GM12864 (cell line): ENCODE measurements at places on chromosomes 6 and 20.

DNA sequence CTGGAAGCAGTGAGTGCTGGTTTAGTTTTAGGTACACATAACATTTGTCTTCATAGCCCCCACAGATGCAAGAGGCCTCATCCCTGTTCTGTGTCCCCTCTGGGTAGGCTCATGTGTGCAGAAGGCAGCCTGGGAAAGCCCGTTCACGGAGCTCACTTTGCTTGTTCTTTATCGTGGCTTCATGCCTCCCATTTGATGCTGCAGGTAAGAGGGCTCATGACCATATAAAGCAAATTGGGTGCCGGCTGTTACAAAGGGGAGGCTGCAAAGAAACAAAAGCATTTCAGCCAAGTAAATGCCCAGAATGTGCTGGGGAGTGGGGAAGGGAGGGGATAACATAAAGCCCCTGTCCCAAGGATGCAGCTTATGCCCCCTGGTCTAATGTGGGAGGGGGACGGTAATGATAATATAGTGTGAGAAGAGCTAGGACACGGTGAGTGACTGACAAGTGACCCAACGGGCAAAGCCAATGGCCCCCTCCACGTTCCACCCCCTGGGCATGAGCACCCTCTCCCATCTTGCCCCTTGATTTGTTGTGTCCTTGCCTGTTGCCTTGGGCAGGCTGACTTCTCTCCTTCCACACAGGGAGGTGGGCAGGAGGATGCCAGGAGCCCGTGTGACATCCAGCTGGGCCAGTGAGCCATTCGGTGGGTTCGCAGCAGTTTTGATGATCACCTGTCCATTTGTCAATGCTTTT lies 138.0 kb downstream of the FOXO3 start:
- DNase-seq, result no peak

DNA sequence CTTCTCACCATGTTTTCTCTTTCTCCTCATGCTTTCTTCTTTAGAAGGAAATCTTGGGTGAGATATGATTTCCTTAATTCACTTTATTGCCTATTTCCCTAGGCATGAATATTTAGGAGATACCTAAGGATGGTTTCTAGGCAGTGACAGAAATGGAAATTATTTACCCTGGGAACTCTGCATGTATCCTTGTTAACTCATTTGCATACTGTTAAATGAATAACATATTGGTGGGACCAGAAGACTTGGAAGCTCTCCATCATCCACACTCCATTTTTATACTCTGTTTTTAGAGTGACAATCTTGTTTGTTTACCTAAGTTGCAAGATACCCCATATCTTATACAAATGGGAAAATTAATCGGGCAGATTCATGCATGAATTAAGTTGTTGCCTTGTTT lies 285.7 kb downstream of the RNF144B start:
- no peak for DNase-seq

DNA sequence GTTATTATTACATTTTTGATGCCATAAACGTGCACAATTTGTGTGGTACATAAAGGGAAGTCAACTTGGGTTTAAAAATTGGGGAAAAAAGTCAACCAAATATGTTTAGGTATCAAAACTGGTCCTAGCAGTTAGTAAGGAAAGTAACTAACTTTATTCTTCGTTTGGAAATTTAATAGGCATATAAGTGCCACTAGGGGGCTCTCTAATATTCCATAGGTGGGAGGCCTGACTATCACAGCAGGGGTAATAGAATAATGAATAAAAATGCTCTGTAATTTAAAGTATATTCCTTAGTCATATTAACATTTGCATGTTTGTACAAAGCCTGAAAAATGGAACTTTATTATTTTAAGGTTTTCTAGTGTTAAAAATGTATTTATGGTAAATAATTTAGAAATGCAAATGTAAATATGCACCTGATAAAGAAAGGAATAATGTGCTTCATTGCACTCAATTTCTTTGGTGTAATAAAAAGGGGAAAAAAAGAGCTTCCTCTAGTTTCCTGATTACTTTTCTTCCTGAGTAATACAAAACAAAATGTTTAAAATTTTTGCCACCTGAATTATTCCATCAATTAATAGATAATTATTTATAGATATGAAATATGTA lies 125.7 kb upstream of the HDAC2 start:
- DNase-seq, result no peak

GRCh38 chr20:5342021-5342420 lies 25.3 kb upstream of the PROKR2 start:
- DNase-seq, result no peak

DNA sequence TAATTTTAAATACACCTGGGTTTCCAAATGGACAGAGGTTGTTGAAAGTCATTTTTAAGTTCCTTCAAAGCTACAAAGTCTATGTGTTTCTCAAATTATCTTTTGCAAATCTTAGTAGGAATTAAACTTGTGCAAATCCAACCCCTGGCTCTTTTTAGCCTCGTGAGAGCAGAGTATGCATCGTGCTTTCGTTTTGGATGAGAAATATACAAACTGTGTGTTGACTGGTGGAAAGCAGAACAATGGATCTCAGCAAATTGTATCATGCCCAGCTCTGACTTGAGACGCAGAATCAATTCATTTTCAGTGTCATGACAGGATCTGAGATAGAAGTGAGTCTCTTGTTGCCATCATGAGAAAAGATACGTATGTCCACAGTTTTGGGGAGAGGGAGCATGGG lies 542.4 kb upstream of the FLRT3 start:
- no peak for DNase-seq

- DNase-seq, result no peak
These were observed 54.2 kb downstream of the ARMC2 start for GRCh38 chr6:108902382-108902792.

DNA sequence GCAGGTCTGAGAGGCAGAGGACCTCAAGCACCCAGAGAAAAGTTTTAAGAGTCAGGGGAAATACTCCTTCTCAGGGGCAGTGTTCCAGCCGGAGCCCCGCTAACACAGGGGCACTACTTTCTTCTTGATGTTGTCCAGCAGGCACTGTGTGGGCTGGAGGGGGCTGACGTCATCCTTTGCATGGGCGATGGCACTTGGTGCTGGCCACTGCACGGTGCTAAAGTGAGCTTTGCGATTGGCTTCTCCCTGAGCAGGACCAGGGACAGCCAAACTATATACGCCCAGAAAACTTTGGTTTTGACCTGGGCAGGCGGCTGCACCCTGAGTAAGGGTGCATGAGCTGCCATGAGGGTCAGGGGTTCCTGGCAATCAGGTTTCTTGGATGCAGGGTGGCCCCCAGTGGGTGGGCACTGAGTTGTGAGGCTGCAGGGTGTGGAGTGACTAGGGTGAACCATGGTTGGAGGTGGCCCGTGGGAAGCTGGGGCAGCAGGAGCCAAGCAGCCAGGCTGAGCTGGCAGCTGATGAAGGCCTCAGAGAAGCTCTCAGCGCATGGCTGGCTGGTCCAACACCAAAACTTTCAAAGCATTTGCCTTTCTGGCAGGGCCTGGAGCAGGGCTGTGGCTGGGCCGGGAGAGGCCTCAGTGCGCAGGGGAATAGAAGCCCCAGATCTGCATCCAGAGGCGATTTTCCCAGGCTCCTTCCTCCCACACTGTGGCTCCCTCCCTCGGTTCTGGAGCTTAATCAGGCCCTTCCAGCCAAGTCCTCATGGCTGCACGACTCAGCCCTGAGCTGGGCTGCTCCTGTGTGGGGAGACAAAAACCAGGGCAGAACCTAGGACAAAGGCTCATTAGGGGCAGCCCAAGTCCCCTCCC lies 18.3 kb downstream of the MRPS18A start:
- no peak for DNase-seq

GRCh38 chr6:95094751-95095663 lies 482.3 kb upstream of the MANEA start:
- DNase-seq, result no peak

DNA sequence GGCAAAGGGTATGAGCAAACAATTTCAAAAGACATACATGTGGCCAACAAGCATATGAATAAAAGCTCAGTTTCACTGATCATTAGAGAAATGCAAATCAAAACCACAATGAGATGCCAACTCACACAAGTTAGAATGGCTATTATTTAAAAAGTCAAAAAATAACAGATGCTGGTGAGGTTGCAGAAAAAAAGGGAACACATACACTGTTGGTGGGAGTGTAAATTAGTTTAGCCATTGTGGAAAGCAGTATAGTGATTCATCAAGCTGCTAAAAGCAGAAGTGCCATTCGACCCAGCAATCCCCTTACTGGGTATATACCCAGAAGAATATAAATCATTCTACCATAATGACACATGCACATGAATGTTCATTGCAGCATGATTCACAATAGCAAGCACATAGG lies 6.7 kb upstream of the KHDC1L start:
- DNase-seq, result no peak

DNA sequence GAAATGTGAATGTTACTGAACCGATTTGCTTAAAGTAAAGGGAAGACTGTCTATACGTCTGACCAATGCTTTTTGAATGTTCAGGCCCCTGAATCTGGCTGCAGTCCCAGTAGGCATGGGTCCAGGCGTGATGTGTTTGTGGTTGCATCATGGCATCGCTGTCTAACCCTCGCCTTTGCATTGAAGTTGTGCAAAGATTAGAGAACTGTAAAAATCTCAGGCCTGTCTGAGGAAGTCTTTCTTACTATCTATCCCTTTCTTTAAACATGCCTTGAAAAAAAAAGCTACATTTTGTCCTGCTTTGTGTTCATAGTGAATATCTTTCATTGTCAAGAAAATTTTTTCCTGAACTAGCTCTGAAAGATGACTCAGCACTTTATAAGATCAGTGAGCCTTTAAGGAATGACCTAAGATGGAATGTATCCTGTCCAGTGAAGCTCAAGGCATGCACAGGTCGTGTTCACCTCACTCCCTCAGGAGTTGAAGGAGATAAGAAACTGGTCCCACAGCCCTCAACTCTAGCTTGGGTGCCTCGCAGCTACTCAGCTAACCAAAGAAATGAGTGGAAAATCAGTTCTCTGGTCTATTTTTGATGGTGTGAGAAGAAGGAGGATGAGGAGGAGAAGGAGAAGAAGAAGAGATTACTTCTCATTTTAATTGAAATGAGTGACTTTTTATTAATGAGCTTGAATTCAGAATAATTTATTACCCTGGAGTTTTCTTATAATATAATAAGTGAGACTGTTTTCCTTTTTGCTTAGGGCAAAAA lies 48.6 kb downstream of the TPD52L1 start:
- no peak for DNase-seq

DNA sequence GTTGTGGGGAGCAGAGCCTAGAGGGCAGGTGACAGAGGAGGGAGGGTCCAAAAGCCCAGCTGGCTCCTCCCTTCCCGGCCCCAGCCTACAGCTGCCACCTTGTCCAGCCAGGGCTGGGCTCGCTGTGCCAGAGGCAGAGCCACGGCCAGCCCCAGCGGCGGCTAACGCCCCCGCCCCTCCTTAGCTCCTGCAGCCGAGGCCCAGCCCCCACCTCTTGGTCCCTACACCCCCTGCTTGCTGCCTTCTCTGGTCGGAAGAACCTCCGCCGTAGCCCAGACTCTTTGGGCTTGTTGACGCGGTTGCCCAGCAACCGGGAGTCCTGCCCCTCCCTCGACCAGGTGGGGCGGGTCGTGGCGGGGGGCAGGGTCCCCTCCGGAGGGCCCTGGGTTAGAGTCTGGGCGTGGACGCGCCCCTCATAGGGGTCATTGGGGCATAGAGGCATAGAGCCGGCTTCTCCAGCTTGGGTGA lies 521 bp upstream of the LKAAEAR1 start:
- DNase-seq, result no peak

GRCh38 chr6:7042056-7042653 lies 65.6 kb upstream of the RREB1 start:
- no peak for DNase-seq

GRCh38 chr20:57708694-57709673 lies 831 bp downstream of the PMEPA1 start:
- no peak for DNase-seq

DNA sequence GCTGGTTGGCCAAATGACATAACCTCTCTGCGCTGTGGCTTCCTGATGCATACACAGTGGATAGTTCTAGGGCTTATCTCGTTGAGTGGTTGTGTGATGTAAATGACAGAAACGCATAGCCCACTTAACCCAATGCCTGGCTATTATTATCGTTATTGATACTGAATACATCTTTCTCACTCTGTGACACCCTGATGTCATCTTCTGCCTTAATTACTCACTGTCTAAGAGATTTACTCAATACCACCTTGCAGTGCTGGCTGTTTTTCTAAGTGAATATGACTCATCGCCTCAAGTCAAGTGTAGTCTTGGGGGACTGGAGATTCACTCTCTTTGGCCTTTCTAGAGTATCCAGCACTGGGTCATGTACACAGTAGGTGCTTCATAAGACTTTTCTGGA lies 73.6 kb downstream of the NDUFAF5 start:
- DNase-seq, result no peak

- DNase-seq, result no peak
These were observed 4.3 kb downstream of the IFNGR1 start for GRCh38 chr6:137214931-137215330.

- no peak for DNase-seq
These were observed 15.9 kb upstream of the ADGRF1 start for GRCh38 chr6:47057830-47058540.

GRCh38 chr6:82875573-82876185 lies 190.0 kb downstream of the UBE3D start:
- DNase-seq, result no peak

DNA sequence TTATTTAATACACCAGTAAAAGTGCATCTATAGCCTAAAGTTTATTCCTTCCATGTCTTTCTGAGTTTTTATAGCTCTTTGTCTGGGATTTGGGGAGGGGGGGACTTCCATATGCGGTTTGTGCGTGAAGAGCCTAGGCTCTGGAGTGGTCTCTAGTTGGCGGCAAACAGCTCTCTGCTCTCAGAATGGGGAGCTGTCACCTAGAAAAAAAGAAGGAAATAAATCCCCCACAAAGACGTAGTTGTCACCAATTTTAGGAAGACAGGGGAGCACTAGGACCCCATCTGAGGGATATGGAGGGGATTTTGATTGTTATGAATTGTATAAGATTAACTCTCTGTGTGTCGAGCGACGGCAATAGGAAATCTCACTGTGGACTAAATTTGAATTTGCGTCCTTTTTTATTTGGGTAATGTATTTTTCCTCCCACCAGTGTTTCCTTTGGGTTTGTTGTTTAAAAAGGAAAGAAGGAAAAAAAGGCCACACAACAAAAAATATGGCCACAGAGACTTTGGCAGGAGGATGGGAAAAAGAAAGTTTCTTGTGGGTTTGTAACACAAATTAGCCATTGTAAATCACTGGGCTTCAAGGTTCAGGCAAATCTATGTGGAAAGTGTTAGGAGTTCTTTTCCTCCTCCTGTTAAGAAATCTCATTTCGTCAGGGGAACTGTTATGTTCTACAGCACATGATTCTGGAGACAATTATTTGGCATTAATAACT lies 7.4 kb downstream of the POU3F2 start:
- no peak for DNase-seq
